Central memory CD4-positive, alpha-beta T cell (primary cell): ENCODE measurements at places on chromosomes 5 and 9.

GRCh38 chr9:90433398-90433941 is 209.2 kb downstream of the DIRAS2 start:
- no peak for DNase-seq

DNA sequence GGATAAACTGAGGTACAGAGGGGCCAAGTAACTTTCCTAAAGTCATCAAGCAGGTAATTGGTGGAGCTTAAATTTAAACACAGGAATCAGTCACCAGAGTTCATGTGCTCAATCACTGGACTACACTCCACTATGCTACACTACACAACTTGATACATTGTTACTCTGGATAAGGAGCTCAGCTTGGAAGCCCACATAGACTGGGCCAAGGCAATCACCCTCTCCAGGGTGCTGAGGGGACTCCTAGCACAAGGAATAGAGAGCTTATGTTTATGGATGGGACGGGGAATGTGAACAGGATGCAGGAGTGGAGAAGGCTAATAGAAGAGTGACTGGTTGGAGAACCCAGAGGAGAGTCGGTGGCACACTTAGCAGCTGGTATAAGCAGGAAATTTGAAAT is 113.5 kb upstream of the NFIB start:
- DNase-seq: no peak

DNA sequence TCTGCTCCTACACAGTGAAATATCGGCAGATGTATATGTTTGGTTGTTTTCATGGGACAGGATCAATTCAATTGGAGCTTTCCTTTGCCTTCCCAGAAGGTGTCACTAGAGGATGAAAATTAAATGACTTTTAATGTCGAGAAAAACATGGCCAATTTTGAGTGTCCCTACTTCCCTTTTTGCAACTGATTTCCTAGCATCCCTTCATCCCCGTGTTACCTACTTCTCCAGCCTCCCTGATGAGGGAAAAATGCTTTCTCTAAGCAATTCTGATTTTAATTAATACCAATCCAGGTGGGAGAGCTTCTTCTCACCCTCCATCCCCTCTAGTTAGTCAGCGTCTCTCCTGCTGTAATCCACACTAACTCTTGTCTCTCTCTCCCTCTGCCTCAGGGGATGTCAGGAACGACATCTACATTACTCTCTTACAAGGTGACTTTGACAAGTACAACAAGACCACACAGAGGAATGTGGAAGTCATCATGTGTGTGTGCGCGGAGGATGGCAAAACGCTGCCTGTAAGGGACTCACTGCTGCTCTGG is 64.9 kb downstream of the DOCK2 start:
- no peak for DNase-seq

DNA sequence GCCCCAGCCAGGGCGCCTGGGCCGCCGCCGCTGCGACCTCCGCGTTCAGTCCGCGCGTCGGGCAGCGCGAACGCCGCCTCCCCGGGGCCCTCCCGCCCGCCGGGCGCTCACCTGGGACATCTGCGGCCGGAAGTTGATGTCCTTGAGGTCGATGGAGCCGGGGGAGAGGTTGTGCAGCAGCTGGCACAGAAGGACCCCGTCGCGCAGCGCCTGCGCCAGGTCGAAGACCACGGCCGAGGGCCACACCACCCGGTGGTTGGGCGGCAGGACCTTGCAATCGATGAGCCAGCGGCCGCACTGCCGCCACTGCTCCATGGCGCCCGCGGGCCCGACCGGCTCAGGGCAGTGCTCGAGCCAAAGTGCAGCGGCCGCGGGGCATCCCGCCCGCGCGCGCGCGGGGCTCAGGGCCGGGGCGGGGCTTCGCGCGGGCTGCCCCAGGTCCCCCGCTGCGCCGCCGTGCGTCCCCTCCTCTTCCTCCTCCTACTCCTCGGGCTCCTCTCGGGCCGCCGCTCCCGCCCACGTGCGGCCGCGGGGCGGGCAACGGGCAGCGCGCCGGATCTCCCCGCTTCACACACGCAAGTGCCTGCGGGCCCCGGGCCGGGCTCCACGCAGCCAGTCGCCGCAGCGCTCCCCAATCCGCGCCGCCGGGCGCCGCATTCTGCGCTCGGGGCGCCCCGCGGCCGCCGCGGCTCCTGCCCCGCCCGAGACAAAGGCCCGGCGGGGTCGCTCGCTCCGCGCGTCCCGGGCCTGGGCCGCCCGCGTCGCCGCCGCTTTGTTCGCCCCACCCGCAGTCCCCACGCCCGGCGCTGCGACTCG is at the start of gene VAV2:
VAV2 (minus strand) TSS at position 361 of the 816 bp plus-strand sequence; CDS start at position 315, 46 bp downstream.
- DNase-seq: peak; percentile 15
